Right hindlimb (tissue), 1 donor: ENCODE measurements at places on chromosomes 1 and 21.

GRCh38 chr1:48530727-48531351 lies 58.8 kb upstream of the SPATA6 start:
- DNase-seq, result peak; percentile 45

DNA sequence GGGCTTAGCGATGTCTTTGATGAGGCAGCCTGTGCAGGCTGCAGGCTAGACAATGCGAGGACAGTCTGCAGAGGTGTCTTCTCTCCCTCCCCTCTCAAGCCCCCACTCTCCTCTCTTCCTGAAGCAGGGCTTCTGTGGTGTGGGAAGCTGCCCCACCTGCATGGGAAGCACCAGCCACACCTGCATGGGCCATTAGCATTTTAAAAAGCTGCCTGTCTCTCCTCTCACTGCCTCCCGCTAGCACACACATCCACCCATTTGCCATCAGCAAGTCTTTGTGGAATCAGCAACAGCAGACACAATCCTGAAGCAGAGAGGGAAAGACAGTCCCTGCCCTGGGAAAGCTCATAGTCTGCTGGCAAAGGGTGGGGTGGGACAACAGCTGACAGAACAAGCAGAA lies 53.1 kb downstream of the NAV1 start:
- no peak for DNase-seq

- DNase-seq, result no peak
Measured at GRCh38 chr1:86271046-86271445, 114.5 kb upstream of the COL24A1 start.

- DNase-seq, result no peak
Measured at GRCh38 chr1:157580179-157580827, 17.6 kb downstream of the FCRL4 start.

- DNase-seq, result no peak
Measured at GRCh38 chr1:212077028-212077427, 41.5 kb downstream of the DTL start.

- no peak for DNase-seq
Measured at GRCh38 chr21:16968436-16968835, 544.4 kb upstream of the CXADR start.

DNA sequence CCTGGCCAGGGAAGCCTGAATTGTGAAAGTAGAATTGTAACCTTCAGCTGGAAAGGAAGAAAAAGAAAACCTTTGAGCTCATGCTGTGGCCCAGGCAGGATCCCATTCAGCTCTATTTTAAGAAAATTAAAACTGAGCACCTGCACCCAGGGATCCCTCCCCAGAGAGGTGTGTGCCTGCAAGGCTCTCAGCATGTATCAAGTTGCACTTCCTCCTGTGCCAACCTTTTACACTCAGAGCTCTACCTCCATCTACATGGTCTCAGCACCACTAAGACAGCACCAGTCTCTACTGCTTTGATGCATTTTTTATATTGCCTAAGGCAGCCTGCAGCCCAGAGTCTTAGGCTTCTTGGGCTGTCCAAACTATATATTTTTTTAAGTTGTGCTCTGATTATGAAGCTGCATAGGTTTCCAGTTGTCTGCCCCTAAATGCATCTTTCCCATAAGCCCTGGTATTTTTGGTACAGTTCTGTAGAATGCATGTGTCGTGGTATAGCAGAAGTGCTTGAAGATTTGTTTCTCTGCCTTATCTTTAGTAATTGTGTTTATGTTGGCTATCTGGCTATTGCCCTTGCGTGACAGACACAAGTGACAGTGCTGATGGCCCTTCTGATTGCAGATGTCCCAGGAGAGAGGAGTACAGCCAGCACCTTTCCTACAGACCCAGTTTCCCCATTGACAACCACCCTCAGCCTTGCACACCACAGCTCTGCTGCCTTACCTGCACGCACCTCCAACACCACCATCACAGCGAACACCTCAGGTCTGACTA lies 63.1 kb downstream of the PTPRC start:
- no peak for DNase-seq

- no peak for DNase-seq
Measured at GRCh38 chr21:37415939-37416338, 49.4 kb downstream of the DYRK1A start.

DNA sequence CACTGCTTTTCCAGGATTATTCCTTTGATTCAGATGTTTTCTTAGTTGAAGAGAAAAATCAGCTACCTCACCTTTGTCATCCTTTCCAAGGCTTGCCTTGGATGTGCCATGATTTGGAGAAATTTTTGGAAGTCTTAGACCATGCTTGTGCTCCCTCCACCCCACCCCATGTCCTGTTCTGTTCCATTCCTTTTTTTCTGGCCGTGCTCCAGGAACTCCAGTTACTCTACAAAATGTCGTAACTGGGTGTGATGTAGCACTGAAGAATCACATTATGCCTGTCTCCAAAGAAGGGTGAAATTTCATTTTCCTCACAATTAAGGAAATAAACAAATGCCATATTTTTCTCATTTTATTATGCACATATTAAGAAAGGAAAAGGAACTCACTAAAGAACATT lies 217.8 kb upstream of the ZRANB2 start:
- DNase-seq, result no peak
